ENCODE measurements at places on chromosomes 12 and 14.

DNA sequence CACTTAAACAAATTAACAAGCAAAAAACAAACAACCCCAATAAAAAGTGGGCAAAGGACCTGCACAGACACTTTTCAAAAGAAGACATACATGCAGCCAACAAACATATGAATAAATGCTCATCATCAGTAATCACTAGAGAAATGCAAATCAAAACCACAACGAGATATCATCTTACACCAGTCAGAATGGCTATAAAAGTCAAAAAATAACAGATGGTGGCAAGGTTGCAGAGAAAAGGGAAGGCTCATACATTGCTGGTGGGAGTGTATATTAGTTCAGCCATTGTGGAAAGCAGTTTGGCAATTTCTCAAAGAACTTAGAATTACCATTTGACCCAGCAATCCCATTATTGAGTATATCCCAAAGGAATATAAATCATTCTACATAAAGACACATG is 34.6 kb upstream of the NT5DC3 start:
- no peak for DNase-seq

DNA sequence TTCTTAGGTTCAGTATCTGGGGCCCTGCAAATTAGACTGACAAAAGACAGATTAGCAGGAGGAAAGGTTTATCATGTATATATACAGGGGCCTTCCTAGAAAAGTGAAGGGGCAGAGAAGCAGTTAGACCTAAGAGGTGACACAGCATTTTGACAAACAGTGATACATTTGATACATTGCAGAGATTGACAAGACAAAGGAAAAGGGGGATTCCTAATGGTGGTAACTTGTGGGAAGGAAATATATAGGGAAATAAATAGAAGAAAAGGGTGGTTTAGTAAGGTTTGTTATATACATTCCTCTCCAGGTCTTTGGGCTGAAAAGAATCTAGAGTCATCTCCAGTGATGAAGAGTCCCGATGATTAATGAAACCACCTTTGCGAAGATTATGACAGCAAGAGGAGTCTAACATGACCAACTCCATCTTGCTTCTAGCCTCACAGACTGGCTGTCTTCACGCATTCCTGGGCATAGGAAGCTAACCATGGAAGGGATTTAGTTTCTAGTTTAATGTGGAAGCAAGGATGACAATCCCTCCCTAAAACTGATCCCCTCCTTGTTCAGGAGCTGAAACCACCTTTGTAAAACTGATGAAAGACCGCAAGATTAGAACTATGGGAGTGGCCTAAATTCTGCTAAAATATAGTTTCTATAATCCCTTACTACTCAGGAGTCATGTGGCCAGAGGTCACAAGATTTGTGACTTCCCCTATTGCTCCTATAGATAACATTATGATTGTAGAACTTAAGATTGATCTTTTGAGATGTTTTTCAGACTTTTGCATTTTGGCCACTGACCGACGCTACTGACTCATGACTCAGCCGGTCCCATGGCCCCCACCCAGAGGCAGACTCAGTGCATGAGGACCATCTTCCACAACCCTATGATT is 31.1 kb upstream of the CPM start:
- no peak for DNase-seq

- DNase-seq: no peak
Measured at GRCh38 chr14:86518298-86518697, 988.4 kb downstream of the FLRT2 start.

DNA sequence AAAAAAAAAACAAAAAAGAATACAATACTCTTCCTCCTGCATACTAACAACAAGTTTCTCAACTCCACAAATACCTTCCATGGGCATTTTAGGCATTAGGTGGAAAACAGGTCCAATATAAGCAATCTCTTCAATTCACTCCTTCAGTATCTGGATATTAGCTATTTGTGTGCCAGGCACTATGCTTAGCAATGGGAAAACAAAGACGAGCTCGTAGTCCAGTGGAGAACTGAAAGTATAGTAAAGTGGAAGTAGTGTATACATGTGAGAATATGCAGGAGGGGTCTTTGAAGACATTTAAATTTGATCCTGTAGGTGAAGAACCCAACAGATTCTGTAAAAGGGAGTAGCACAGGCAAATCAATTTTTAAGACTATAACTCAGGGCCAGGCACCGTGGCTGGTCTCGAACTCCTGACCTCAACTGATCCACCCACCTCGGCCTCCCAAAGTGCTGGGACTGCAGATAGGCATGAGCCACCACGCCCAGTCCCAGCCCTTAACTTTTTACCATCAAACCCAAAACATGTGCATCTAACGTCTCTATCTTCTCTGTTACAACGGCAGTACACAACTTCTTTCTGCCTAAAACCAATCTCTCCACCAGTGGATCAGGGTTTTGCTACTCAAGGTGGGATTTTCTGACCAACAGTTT is 10.6 kb downstream of the HECTD1 start:
- DNase-seq: no peak

- DNase-seq: peak; percentile 71
Measured at GRCh38 chr12:8890313-8891085, 23.8 kb upstream of the PHC1 start.

DNA sequence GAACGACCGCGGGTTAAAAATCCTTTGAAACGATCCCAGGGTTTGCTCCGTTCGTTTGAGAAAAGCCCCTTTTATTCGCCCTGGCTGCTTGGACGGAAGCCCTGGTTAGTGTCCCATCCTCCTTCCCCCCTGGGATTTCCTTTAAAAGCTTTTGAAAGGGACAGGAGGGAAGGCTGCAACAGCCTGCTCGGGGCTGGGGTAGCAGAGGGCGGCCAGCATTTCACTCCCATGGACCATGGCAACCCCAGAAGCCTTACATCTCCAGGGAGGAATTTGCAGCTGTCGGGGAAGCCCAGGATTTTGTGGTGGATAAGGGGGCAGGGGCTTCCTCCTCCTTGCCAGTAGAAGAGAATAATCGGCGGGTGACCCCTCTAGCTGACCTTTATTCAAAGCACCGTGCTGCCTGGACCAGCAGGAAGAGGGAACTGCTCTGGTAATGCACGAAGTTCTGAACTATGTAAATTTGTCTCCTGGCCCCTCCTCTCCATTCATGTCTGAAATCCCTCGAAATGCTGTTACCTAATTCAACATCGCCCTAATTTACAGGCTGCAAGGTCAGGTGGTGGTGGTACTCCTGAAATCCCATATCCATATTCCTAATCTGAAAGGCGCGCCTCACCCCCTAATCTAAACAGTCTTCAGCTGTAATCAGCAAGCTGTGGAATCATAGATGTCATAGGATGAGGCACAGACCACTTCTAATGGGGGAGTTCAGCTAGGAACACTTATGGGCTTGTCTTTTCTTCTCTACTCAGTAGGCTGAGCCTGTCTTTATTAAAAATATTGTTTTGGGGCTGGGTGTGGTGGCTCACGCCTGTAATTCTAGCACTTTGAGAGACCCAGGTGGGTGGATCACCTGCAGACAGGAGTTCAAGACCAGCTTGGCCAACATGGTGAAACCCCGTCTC is 1.0 kb upstream of the CLIP1 start:
- peak; percentile 42 for DNase-seq

GRCh38 chr14:90647473-90648005 is 168.7 kb downstream of the TTC7B start:
- DNase-seq: peak; percentile 22

GRCh38 chr12:131535779-131536178 is 175.1 kb upstream of the SFSWAP start:
- no peak for DNase-seq

GRCh38 chr12:118500299-118500698 is 123.9 kb downstream of the SUDS3 start:
- no peak for DNase-seq

GRCh38 chr12:38926501-38926900 is 21.1 kb upstream of the CPNE8 start:
- DNase-seq: no peak

GRCh38 chr12:97300891-97301290 is 161.7 kb upstream of the RMST start:
- DNase-seq: no peak

DNA sequence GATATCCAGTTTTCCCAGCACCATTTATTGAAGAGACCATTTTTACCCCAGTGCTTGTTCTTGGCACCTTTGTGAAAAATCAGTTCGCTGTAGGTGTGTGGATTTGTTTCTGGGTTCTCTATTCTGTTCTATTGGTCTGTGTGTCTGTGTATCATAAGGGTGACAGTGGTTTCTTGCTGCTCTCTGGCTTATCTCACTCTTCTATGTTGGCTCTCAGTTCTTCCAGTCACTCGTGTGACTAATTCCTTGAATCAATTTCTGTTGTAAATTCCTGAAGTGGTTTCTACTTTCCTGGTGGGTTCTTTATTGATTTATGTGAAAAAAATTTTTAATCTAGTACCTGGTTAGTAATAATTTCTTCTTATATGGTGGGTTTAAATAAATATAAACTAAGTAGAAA is 58.3 kb downstream of the OTOGL start:
- no peak for DNase-seq

GRCh38 chr12:108752387-108752786 is 21.1 kb upstream of the CORO1C start:
- DNase-seq: no peak

- no peak for DNase-seq
Measured at GRCh38 chr12:32444895-32445294, 45.5 kb downstream of the FGD4 start.

DNA sequence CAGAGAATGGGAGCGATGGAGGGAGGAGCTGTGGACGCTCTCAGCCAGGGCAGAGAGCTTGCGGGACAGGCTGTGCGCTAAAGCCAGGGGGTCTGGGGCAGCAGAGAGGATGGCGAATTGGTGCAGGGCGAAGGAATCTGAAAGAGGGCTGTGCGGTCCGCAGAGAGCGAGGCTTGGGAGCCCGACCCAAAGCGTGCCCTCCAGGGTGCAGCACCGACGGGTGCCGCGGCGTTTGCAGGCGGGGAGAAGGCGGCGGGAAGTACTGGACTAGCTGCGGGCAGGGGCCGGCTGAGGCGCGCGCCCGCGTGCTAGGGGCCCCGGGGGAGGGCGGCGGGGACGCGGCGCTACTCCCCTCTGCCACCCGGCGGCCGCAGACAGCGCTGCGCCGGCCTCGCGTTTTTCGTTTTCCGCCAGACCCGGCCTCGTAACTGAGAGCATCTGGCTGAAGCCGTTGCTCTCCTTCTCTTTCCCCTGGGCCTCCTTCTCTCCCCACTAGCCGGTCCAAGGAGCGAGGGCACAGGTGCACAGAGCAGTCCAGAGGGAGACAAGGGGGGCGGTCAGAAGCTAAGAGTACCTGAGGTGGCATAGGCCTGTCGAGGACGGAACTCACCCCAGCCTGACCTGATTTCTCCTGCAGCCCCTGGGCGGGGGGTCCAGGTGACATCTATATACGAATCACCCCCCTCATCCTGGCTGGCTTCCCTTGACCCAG is 24.9 kb downstream of the SLC6A12 start:
- peak; percentile 73 for DNase-seq

DNA sequence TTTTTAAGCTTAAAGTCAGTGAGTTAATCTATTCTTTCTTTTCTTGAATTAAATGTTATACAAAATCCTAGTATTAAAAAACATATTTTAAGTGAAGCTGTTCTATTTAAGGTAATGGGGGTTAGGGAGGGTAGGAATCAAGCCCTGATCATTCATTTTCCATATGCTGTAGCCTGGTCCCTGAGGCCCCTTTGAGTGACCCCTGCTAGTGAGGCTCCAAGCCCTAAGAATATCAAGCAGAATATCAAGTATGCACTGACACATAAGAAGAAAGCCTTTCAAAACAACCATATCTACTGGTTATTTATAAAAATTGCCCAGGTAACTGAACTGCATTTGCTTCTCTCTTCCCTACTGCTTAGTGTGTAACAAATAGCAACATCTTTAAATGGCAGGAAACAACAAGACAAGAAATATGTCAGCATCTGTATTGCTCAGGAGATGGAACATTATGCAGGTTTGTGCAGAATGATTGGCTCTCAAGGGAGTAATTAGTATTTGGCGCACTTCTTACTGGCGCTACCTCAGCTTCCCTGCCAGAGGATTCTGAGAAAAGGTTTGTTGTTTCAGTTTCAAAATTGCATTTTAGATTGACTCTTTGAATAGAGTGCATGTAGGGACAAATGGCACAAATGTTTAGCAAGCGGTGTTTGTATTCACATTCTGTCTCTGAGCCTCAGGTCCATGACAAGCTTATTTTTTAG is 223.0 kb downstream of the DUSP6 start:
- no peak for DNase-seq

GRCh38 chr14:23160924-23161522 is 22.4 kb downstream of the SLC7A8 start:
- DNase-seq: peak; percentile 83

DNA sequence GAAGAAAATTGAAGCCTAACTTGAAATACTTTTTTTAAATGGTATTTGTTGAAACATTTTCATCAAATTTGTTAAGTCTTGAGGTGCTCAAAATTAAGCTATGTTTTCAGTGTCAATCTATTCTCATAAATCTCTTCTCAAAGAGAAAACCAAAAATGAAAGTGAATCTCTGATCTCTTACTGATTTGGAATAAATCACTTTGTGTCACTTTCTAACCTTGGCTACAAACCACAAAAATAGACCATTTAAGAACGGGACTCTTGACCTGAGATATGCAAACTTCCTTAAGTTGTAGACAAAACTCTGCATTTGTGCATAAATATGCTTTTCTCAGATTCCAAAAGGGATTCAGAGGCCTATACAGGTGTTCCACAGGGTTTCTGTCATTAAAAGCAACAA is 192.9 kb downstream of the SEC23A start:
- no peak for DNase-seq

DNA sequence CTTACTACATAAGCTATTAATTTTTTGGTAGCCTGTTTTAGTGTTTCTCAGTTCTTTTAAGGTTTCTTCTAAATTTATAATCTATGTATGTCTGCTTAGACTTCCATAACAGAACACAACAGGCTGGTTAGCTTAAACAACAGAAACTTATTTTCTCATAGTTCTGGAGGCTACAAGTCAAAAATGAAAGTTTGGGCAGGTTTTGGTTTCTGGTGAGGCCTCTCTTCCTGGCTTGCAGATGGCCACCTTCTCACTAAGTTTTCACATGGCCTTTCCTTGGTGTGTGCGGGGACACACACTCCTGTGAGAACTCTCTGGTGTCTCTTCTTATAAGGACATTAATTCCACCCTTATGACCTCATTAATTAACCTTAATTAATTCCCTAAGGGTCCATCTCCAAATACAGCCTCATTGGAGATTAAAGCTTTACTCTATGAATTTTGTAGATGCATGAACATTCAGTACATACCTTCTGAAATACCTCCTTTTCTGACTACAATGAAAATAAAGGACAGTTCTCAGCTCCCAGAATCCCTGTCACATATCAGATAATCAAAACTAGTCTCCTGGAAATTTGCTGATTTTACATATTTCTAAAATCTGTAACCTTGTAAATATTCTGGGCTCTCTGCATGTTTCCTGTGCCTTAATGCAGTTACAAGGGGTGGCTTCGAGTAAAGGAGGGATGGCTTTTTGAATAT is 23.2 kb upstream of the BMAL2 start:
- DNase-seq: no peak

DNA sequence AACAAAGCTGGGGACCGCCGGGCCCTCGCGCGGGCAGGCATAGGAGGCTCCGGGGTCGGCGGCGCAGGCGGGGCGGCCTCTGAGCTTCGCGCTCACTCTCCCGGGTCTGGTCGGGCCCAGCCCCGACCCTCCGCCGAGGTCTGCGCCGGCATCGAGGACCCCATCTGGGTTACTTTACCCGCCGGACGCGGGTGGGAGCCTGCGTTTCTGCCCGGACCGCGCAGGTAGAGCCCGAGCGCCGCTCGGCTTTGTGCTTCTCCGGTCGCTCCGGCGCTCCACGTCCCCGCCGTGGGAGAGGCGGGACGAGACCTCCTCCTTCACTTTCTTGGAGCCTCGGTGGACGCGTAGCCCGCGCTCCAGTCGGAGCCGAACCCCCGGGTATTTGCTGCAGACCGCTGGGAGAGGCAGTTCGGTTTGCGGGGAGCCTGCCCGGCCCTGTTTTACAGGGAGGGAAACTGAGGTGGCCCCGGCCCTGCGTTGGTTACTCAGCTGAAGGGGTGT is 63.2 kb downstream of the FBXL14 start:
- no peak for DNase-seq

Data from common myeloid progenitor, CD34-positive (primary cell).